SK-N-SH (cell line): ENCODE measurements at places on chromosomes 1 and 21. TPM values are rescaled to one million over a fixed set of nuclear protein-coding genes. Genes with fewer than 3 reads are reported as not detected.
A peak's percentile ranks its signal among the peaks of the same experiment; 100 is the strongest.

GRCh38 chr1:60564916-60565750 lies 491.6 kb upstream of the C1orf87 start:
- peak overlapping the region; percentile 83 for H3K27ac ChIP-seq
- no peaks in the 10 kb centered on the region for H3K27me3 ChIP-seq
- no peak for DNase-seq
- no peak overlapping the region for H3K4me3 ChIP-seq

DNA sequence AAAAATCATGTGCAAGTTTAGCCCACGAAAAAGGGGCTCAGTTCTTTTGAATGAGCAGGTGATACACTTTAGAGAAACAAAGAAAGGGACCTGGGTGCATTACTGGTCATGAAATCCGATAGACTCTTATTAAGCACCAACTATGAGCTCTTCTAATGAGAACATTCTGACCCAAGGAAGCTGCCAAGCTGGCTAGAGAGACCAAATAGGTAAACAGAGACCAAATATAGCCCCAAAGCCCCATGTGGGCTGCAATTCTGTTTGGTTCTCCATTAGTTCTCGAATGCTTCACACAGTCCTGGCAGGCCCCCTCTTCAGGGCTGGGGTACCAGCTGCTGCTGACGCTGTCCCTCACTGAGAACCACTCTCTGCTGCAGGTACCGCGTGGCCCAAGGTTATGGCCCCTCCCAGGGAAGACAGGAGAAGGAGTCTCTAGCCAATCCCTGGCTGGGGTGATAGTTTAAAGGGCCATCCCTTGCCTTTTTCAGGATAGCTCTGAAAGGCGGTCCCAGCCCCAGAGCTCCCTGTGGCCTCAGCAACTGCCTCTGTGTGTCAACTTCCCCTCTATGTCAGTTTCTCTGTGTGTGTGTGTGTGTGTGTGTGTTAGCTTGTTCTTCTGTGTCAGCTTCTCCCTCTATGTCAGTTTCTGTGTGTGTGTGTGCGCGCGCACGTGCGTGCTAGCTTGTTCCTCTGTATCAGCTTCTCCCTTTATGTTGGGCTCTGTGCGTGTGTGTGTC lies 7.1 kb upstream of the UBXN10 start:
- DNase-seq, result no peak
- H3K4me1 ChIP-seq, result peaks cover 5% of the 10 kb centered on the region; the same call in 1 of the 2 replicates
- no peak overlapping the region for H3K4me3 ChIP-seq

GRCh38 chr1:62175568-62176179 lies 19.0 kb upstream of the L1TD1 start:
- DNase-seq, result peak; percentile 51
- no peak overlapping the region for H3K27ac ChIP-seq
- no peak overlapping the region for H3K4me3 ChIP-seq
- H3K36me3 ChIP-seq, result no peaks in the 10 kb centered on the region
- no peaks in the 10 kb centered on the region; the same call in 1 of the 2 replicates for H3K4me1 ChIP-seq

The METTL25B gene
- 20.1 and 21.2 TPM in 2 replicates for polyA plus RNA-seq

- peaks cover 33% of the 10 kb centered on the region for H3K36me3 ChIP-seq
- peaks cover 11% of the 10 kb centered on the region for H3K4me1 ChIP-seq
- no peak overlapping the region for H3K27ac ChIP-seq
- H3K4me3 ChIP-seq, result no peak overlapping the region
- no peaks in the 10 kb centered on the region for H3K27me3 ChIP-seq
Measured at GRCh38 chr1:241635556-241636152, 4.5 kb downstream of the CHML start.

GRCh38 chr1:98323906-98324358 lies 337.6 kb upstream of the SNX7 start:
- H3K27me3 ChIP-seq, result no peaks in the 10 kb centered on the region
- no peak for DNase-seq
- H3K36me3 ChIP-seq, result no peaks in the 10 kb centered on the region
- peak overlapping the region; percentile 3 for H3K4me3 ChIP-seq
- peaks cover 59% of the 10 kb centered on the region; the same call in 1 of the 2 replicates for H3K4me1 ChIP-seq
- peak overlapping the region; percentile 87; the same call in 1 of the 2 replicates for H3K27ac ChIP-seq
